CD4-positive, alpha-beta T cell (primary cell): ENCODE measurements at places on chromosomes 5 and 9.

- DNase-seq: no peak
Measured at GRCh38 chr5:20248118-20248517, 260.1 kb upstream of the CDH18 start.

DNA sequence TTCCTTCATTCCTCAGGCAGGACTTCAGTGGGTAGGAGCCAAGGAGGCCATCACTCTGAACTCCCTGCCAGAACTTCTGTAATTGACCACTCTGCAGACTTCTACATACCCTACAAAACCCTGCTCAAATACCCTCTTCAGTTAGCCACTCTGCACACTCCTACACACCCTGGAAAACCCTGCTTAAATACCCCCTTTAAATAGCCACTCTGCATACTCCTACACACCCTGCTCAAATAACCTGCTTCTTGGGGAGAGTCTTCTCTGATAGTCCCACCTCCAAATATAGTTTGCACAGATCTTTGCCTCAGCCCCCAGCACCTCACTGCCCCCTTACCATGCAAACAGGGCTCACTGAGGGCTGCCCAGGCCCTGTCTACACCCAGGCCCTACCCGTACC is 18.6 kb upstream of the CARD19 start:
- no peak for DNase-seq

GRCh38 chr5:95907067-95907705 is 54.5 kb downstream of the ELL2 start:
- DNase-seq: no peak

- no peak for DNase-seq
Measured at GRCh38 chr5:1017056-1017455, 8.5 kb downstream of the NKD2 start.

- DNase-seq: no peak
Measured at GRCh38 chr5:122162100-122162638, 32.8 kb downstream of the ZNF474 start.

DNA sequence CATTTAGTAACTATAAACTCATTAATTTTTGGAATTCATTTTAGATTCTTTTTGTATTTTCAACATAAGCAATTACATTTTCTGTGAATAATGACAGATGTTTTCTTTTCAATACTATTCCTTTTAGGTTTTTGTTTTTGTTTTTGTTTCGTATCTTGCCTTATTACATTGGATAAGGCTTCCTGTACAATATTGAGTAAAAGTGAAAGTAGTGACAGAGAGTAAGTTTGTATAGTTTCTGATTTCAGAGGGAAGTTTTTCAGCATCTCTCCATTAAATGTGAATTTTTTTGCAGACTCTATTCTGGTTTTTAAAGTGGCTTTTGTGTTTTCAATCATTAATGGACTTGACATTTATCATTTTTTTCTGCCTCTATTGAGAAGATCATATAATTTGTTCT is 12.8 kb upstream of the CAMK4 start:
- DNase-seq: no peak

- no peak for DNase-seq
Measured at GRCh38 chr9:12863618-12864017, 88.8 kb downstream of the LURAP1L start.

DNA sequence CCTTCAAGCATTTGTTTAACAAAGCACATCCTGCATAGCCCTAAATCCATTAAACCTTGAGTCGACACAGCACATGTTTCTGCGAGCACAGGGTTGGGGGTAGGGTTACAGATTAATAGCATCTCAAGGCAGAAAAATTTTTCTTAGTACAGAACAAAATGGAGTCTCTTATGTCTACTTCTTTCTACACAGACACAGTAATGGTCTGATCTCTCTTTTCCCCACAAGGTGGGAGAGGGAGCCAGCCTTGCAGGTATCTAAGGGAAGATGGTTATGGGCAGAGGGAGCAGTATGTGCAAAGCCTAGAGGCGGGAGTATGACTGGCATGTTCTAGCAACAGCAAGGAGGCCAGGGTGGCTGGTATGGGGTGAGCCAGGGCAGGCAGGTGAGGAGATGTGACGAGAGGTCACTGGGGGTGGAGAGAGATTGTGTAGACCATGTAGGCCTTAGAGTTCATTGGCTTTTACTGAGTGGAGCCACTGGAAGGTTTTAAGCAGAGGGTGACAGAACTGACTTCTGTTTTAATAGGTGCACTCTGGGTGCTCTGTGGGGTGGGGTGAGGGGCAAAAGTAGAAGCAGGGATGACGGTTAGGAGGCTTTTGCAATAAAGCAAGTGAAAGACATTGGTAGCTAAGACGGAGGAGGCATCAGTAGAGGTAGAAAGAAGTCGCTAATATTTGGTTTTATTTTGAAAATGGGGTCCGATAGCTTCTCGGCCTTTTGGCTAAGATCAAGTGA is 5.1 kb upstream of the RPS14 start:
- no peak for DNase-seq

GRCh38 chr5:173014671-173015070 is 31.1 kb downstream of the ATP6V0E1 start:
- DNase-seq: no peak

GRCh38 chr9:137001857-137002645 is 5.7 kb upstream of the CLIC3 start:
- DNase-seq: no peak

- no peak for DNase-seq
Measured at GRCh38 chr9:17398350-17398749, 180.5 kb upstream of the SH3GL2 start.

DNA sequence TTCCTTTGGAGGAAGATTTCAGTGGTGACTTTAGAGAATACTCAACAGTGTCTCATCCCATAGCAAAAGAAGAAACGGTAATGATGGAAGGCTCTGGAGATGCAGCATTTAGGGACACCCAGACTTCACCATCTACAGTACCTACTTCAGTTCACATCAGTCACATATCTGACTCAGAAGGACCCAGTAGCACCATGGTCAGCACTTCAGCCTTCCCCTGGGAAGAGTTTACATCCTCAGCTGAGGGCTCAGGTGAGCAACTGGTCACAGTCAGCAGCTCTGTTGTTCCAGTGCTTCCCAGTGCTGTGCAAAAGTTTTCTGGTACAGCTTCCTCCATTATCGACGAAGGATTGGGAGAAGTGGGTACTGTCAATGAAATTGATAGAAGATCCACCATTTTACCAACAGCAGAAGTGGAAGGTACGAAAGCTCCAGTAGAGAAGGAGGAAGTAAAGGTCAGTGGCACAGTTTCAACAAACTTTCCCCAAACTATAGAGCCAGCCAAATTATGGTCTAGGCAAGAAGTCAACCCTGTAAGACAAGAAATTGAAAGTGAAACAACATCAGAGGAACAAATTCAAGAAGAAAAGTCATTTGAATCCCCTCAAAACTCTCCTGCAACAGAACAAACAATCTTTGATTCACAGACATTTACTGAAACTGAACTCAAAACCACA is 67.4 kb downstream of the VCAN start:
- DNase-seq: no peak

DNA sequence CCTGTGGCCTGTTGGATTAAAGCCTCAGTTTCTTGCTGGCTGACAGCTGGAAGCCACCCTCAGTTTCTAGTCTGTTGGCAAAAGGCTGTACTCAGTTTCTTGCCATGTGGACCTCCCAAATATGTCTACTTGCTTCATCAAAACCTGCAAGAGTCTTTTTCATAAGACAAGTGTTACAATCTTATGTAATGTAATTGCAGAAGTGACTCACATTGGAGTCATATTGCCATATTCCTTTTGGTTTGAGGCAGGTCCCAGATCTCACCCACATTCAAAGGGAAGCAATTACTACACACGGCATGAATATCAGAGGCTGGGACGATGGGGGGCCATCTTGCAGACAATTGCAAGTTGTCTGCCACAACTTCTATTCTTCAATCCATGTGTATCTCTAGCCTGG is 286.7 kb upstream of the IL12B start:
- DNase-seq: no peak

DNA sequence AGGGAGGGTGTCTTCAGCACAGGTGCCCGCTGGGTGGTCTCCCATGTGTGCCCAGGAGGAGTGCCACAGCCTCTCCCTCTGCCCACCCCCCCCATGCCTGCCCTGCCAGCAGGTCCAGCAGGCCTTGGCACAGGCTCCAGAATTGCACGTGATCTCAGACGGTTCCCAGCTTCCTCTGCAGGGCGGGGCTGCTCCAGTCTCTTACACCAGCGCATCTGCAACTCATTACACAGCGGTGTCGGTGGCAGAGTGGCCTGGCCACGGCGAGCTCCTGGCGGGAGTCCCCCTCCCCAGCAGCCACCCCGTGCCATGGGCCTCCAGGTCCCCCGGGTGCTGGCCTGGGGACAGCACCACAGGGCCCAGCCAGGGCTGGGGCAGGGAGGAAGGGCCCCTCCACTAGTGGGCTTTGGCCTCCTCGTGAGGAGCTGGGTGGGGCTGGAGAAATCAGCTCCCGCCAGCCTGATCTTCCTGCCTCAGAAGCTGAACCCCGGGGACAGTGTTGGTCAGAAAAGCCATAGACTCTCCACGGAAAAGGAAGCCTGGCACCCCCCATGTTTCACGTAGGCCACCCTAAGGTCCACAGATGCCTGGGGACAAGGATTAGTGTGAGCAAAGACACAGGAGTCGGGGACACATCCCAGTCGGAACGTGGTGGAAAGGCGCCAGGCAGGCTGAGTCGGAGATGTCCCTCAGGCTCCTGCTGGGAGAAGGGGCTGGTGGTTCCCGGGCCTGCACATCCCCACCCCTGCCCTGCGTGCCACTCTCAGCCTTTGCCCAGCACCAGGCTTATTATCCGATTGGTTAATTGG is 40.2 kb downstream of the RXRA start:
- DNase-seq: no peak

GRCh38 chr5:175870820-175871447 is 444 bp upstream of the CPLX2 start:
- DNase-seq: no peak

DNA sequence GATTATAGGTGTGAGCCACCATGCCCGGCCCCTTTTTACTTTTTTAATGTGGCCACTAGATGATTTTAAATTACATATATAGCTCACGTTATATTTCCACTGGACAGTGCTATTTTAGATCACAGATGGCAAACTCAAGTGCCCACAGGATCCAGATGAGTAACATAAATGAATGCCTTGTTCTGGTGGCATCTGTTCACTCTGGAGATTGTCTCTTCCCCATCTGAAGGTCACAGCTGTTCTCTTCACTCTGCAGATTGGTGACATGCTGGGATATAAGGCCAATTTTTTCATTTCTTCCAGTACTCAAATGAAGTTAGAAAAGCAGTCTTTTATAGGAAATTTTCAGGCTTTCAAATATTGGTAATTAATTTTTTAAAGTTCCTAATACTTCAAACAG is 160.1 kb downstream of the DOCK8 start:
- DNase-seq: no peak

DNA sequence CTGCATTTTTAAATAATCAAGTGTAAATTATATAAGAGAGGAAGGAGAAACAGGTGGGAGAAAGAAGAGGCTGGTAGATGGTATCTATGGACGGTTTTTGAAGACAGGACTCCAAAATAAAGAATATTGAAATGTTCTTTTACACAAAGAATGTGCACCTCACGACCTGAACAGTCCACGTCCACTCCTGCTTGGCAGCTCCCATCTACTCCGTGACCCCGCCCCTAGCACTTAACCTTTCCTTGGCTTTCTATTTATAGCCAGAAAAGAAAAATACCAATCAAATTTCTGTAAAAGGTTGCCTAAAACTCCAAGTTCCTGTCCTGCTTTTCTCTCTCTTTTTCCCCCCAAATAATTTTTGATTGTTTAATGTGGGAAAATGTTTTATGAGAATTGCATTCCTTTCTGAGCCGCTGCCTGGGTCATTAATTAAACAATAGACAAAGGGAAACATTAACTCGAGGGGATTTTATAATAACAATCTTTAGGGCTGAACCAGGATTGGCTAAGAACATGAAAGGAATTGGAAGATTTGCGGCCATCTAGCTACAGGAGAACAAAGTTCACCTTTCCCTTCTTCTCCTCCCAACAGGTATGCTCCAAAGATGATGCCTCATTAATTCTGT is 173.6 kb upstream of the MAP3K1 start:
- DNase-seq: no peak

GRCh38 chr5:127505905-127506304 is 11.5 kb upstream of the PRRC1 start:
- DNase-seq: no peak

DNA sequence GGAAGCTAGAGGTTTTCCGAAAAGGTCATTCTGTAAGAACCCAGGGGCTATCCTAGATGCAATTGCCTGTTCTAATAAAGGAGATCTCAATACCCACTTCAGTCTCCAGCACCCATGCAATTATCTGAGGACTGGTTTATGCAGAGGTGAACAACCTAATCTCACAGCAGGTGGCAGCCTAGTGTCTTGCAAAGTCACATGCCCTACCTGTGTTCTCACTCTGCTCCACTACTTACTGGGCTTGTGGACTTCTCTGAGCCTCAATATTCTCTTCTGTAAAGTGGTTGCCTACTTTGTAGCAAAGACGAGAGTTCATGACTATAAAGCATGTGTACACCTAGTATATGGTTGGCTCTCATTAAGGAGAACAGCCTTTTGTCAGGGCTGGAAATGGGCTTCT is 21.0 kb upstream of the ALDH1B1 start:
- no peak for DNase-seq

DNA sequence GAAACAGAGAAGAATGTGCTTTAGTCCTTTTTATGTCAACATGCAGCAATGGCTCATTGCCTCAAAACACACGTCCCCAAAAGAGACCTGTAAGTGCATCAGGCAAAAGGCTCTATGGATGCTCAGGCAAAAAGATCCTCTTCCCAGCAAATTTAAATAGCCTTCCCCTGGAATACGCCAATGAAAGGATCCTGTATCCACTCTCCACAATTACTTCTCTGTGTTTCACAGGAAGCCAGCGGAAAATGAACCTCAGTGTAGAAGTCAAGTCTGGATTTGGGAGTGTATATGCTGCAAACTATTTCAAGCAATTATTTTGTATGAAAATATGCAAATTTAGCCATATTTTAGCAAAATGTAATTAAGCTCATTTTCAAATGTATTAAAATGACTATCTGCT is 217.9 kb downstream of the EPB41L4A start:
- no peak for DNase-seq

- DNase-seq: no peak
Measured at GRCh38 chr9:81174023-81174422, 515.3 kb downstream of the TLE1 start.

- DNase-seq: no peak
Measured at GRCh38 chr9:130301483-130302286, 36.1 kb downstream of the HMCN2 start.

GRCh38 chr5:172587061-172587405 is 54.0 kb upstream of the NEURL1B start:
- DNase-seq: no peak

DNA sequence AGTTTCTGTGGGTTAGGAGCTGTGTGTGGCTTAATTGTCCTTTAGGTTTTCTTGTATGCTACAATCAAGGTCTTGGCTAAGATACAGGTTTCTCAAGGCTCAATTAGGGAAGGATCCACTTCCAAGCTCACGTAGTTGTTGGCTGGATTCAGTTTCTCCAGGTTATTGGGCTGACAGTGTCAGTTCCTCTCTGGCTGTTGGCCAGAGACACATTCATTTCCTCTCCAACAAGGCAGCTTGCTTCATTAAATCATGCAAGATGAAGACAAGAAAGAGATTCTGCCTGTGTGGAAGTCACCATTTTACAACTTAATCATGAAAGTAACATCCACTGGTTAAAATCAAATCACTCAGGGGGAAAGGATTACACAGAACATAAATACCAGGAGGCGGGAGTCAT is 275.7 kb upstream of the KIF2A start:
- DNase-seq: no peak
